ENCODE measurements at places on chromosomes 13 and 19. TPM values are rescaled to one million over a fixed set of nuclear protein-coding genes. Genes with fewer than 3 reads are reported as not detected.

ATP4A gene
- total RNA-seq: 0.63 TPM

ZNF554 gene
- total RNA-seq: 7.5 TPM

SHC2 gene
- 4.6 TPM for total RNA-seq

ZBTB45 gene
- total RNA-seq: 9.0 TPM

GNA15 gene
- not detected for total RNA-seq

ELANE gene
- total RNA-seq: not detected

IGSF23 gene
- not detected for total RNA-seq

NUP58 gene
- 91.8 TPM for total RNA-seq

PSG7 gene
- not detected for total RNA-seq

UBE2L5 gene
- total RNA-seq: not detected

TUBB4A gene
- 41.7 TPM for total RNA-seq

PNMA8A gene
- 19.6 TPM for total RNA-seq

RNF17 gene
- total RNA-seq: not detected

CDX2 gene
- not detected for total RNA-seq

CLEC17A gene
- total RNA-seq: 0.17 TPM

TPTE2 gene
- total RNA-seq: not detected

LYPD3 gene
- 3.0 TPM for total RNA-seq

ZNF559 gene
- total RNA-seq: 20.8 TPM

UBE2S gene
- total RNA-seq: 363 TPM

PEAK3 gene
- not detected for total RNA-seq

TMPRSS9 gene
- total RNA-seq: 0.16 TPM

CPT1C gene
- 46.8 TPM for total RNA-seq

ZNF296 gene
- total RNA-seq: 10.3 TPM

FFAR2 gene
- total RNA-seq: not detected

CACNG7 gene
- 15.6 TPM for total RNA-seq

FARP1 gene
- total RNA-seq: 82.5 TPM

EPS8L1 gene
- total RNA-seq: 47.5 TPM

S1PR5 gene
- total RNA-seq: 3.1 TPM

ERFL gene
- 0.69 TPM for total RNA-seq

IFNL1 gene
- not detected for total RNA-seq

C19orf81 gene
- 23.2 TPM for total RNA-seq

TUBA3C gene
- not detected for total RNA-seq

C1QTNF9B gene
- 0.28 TPM for total RNA-seq

DPF1 gene
- 8.3 TPM for total RNA-seq
